ENCODE measurements at places on chromosomes 7 and 10. TPM values are rescaled to one million over a fixed set of nuclear protein-coding genes. Genes with fewer than 3 reads are reported as not detected.

The CRPPA gene
- 2.0 TPM for total RNA-seq

The PRDX3 gene
- total RNA-seq = 148 TPM

The PALD1 gene
- 197 TPM for total RNA-seq

The STRIP2 gene
- total RNA-seq = 5.8 TPM

The AGAP6 gene
- 13.2 TPM for total RNA-seq

DNA sequence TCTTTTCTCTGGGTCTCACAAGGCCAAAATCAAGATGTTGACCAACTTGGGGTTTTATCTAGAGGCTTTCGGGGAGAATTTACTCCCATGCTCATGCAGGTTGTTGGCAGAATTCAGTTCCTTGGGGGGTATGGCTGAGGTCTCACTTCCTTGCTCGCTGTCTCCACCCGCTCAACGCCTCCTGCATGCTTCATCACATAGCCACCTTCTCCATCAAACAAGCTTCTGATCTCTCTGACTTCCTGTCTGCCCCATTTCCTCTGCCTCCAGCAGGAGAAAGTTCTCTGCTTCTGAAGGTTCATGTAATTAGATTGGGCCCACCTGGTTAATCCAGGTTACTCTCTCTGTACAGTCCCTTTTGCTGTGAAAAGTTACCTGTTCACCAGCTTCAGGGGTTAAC is 179.1 kb upstream of the FZD1 start:
- DNase-seq = no peak

GRCh38 chr7:158476331-158476932 is 111.2 kb downstream of the PTPRN2 start:
- DNase-seq = no peak

DNA sequence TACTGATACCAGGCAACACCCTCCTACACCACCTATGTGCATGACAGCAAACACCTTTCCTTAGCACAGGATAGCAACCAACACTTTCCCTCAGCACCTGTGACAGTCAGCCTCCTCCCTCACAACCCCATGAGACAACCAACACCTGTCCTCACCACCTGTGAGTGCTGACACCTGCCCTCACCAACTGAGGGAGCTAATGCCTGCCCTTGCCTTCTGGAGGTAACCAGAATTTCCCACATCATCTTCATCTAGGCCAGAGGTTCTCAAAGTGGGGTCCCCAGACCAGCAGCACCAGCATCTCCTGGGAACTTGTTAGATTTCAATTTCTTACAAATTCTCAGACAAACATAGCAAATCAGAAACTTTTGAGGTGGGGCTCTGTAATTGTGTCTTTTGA is 112.5 kb downstream of the GRID1 start:
- no peak for DNase-seq

DNA sequence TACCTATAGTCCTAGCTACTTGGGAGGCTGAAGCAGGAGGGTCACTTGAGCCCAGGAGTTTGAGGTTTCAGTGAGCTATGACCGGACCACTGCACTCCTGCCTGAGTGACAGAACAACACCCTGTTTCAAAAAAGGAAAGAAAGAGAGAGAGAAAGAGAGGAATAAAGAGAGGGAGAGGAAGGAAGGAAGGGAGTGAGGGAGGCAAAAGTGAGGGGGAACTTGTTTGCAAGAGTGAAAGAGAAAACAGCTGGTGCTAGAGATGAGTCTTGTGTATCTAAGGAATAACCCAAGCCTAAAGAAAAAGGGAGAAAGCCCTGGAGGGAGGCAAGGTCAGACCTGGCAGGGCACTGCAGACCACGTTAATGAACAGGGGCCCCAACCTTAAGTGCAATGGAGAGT is 4.8 kb upstream of the NT5C2 start:
- no peak for DNase-seq
